ENCODE measurements at places on chromosomes 5 and 9. TPM values are rescaled to one million over a fixed set of nuclear protein-coding genes. Genes with fewer than 3 reads are reported as not detected.

- no peak for DNase-seq
These were observed 970.2 kb upstream of the TYRP1 start for GRCh38 chr9:11722957-11723356.

The RFX3 gene
- total RNA-seq, result 39.1 TPM

GRCh38 chr5:17738446-17738845 lies 104.2 kb downstream of the TAF11L14 start:
- no peak for DNase-seq

DNA sequence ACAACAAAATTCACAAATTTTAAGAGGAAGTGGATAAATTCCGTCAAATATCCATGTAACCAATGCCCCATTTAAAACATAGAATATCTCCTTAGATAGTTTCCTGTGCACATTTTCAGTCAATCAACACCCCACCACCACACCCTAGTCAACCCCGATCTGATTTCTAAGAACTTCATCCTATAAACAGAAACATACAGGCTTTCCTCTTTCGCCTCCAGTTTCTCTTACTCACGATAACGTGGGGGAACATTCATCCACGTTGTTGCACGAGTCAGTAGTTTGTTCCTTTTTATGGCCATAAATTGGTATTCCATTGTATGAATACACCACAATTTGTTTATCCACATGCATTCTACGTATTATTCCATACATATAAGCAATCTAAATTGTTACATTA lies 35.6 kb upstream of the TRIO start:
- no peak for DNase-seq

GRCh38 chr9:3288686-3289085 lies 237.1 kb downstream of the RFX3 start:
- DNase-seq, result no peak

GRCh38 chr9:123400926-123401503 lies 45.0 kb downstream of the CRB2 start:
- DNase-seq, result no peak

The ZNF883 gene
- 0.33 TPM for total RNA-seq

GRCh38 chr5:9502050-9502834 lies 43.6 kb downstream of the SEMA5A start:
- no peak for DNase-seq

The AJM1 gene
- 1.6 TPM for total RNA-seq

DNA sequence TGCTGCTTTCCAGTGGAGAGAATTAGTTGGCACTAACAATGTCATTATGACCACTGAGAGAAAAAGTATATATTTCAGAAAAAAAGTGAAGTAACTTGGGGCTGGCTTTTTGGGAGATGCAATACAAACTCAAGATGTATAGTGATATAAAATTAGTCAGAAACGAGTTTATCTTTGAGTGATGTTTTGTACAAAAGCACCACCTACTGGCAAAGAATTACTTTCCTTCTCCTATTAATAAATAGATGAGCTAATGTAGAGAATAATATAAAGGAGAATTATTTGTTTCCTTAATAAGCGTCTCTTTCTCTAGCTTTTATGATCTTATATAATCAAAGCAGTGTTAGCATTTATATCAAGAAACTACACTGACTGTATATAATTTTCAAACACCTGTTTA lies 158.8 kb downstream of the MEF2C start:
- no peak for DNase-seq

DNA sequence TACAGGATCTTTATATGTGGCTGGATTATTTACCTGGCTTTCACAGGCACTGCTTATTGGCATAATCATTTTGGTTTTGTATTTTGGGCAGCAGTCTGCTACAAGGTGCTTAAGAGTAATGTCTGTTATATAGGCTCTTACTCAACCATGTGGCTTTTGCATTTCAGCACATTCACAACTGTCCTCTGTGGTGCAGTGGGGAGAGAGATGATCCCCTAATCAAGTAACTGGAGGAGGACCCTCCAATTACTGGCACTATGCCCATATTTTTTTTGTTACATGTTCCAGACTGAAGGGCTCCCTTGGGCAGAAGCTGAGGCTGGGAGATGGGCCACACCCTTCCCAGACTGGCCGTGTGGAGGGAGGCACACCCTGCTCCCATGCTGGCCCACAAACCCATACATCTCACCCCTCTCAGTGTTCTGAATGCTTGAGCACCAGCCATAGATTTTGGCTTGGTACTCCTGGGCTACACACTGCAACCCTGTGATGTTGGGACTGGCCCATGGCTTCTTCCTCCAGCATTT lies 173.5 kb downstream of the FAM174A start:
- no peak for DNase-seq

The BTNL3 gene
- total RNA-seq, result not detected

DNA sequence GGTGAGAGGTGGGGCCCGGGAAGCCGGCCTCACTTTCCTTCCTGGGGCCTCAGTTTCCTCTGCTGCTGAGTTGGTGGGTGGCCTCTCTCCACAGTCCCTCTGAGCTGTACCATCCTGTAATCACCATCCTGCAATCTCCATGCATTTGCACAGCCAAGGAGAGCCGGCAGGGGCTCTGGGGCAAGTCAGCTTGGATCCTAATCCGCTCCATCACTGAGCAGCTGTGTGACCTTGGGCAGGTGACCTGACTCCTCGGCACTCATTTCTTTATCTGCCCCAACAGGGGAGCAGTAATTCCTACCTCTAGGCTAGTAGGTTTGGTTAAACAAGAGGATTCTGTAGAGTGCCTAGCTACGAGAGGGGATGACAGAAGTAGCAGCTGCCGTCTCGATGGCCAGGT lies 88.2 kb upstream of the ZNF618 start:
- no peak for DNase-seq

GRCh38 chr9:123368023-123368422 lies 12.0 kb downstream of the CRB2 start:
- no peak for DNase-seq

DNA sequence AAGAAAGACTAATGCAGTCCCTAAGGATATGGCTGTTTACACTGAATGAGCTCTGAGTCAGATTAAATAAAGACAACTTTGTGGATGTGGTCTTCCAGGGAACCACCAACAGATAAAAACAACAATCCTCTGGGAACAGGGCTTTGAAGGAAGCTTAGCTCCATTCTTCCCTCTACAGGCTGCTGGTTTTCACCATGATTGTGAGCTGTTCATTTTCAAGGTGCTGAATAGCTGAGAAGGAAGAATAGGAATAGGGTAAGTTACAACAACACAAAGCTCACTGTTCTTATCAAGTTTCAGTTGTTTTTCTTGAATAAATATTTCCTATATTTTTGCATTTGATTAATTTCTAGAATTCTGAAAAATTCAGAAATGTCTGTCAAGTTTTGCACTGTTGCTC lies 25.9 kb upstream of the PTAR1 start:
- no peak for DNase-seq

The ACOT12 gene
- not detected for total RNA-seq

DNA sequence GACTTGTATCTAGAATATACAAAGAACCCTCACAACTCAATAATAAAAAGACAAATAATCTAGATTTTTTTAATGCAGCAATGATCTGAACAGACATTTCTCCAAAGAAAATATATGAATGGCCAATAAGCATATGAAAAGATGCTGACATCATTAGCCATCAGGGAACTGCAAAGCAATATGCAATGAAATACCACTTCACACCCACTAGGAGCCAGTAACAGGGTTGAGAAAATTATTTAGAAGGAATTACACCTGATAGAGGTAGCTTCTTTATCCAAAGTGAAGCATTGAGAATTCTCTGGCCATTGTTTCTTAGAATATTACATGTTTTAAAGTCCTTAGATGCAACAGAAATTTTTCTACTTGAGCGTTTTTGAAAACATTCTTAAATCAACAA lies 316.9 kb downstream of the KCNN2 start:
- DNase-seq, result no peak

- no peak for DNase-seq
These were observed 159.1 kb upstream of the IRX2 start for GRCh38 chr5:2910401-2911175.

GRCh38 chr5:173882632-173883031 lies 5.5 kb upstream of the CPEB4 start:
- DNase-seq, result no peak

The COX7C gene
- 584 TPM for total RNA-seq

DNA sequence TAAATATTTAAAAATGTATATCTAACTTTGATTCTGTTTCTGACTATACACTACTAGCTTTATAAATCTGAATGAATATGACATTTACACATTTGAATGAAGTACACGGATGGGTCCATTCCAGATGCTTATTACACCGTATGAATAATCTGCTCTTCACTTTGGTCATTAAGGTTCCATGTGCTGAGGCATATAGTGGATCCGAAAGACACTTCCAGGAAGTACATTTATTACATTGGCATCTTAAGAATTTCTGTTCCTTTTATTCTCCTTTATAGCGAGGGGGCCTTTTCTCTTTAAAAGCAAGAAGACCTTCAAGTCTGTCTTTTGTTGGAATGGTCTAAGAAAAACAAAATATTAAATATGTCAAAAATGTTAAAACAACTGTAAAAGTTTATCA lies 147.6 kb downstream of the AUH start:
- DNase-seq, result no peak

GRCh38 chr5:43401827-43402226 lies 10.4 kb downstream of the CCL28 start:
- no peak for DNase-seq

The MARCOL gene
- not detected for total RNA-seq

The PSIP1 gene
- total RNA-seq, result 56.8 TPM

DNA sequence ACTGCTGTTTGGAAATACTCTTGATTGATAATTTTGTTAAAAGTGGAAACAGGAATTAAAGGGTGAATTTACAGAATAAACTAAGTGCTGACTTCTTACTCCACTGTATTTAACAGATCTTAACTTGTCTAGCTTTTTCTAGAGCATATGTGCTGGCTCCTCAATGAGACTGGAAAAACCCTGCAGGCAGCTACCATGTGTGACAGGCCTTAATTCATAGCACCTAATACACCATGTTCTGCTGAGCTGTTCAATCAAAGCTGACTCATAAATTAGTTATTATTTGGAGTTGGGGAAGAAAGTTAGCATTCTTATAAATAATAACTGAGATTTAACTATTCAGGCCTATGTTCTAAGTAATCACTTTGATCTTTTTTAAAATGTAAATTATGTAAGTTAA lies 29.4 kb downstream of the CTNNAL1 start:
- DNase-seq, result no peak

The ARL10 gene
- 14.3 TPM for total RNA-seq

DNA sequence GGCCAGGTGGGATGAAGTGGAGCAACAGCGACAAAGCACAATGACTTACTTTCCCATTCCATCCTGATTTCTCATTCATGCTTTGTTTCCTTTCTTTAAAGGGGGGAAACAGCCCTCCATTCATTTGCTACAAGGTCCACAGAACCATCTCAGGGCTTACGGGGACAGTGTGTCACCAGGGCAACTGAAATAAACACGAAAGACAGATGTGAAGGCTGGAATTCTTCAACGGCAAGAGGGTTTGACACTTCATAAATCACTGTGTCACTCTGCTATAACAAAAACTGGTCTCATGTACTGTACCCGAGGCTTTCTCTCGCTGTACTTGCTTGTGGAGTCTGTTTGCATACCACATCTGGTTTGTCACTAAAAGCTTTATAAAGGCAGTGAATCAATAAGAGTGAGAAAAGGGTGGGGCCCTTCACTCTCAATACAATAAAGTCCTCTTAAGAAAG lies 150.8 kb downstream of the EFNA5 start:
- DNase-seq, result no peak

- DNase-seq, result no peak
These were observed 3.1 kb upstream of the GNPDA1 start for GRCh38 chr5:142015781-142016533.

DNA sequence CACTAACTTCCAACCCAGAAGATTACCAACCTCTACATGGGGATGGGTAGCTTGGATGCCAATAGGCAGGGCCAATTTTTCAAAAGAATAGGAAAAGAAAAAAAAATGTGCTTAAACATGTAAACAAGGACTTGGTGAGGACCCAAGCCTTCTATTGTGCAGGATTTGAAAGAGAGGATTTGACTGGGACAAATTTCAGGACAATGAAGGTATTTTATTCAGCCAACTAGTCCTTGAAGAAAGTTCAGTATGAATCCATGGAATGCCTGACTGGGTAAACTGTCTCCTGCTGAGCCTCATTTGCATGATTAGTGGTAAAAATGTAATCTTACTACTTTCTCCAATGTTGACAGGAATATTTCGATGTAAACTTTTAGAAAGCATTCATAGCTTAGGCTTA lies 192.5 kb upstream of the RORB start:
- no peak for DNase-seq

The MIER3 gene
- 23.5 TPM for total RNA-seq

The SH2D3C gene
- 51.8 TPM for total RNA-seq

- DNase-seq, result no peak
These were observed 241.2 kb downstream of the PIK3R1 start for GRCh38 chr5:68456756-68457217.

DNA sequence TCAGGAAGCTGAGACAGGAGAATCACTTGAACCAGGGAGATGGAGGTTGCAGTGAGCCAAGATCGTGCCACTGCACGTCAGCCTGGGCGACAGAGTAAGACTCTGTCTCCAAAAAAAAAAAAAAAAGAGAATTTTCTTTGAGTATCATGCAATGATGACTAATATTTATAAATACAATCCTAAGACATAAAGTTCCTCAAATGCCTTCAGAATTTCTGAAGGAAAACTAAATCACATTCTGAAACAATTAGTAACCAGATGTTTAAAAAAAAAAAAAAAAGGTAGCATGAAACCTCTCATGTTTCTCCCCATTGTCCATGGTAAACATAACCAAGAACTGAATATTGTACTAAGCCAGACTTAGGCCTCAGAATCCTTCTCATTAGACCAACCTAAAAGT lies 23.1 kb downstream of the MLLT3 start:
- DNase-seq, result no peak

DNA sequence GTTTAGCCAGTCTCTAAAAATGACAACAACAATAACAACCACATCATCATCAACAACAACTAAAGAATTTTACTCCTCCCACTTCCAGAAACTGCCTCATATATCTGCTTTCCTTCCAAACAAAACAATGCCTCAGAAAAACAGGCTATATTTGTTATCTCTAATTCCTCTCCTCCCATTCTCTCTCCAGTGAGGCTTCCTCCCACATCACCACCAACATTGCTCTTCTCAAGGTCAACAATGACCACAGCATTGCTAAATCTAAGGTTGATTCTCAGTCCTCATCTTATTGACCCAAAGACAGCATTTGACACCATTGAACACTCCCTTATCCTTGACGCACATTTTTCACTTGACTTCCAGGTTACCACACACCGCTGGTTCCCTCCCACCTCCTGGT lies 38.1 kb upstream of the PRUNE2 start:
- no peak for DNase-seq

DNA sequence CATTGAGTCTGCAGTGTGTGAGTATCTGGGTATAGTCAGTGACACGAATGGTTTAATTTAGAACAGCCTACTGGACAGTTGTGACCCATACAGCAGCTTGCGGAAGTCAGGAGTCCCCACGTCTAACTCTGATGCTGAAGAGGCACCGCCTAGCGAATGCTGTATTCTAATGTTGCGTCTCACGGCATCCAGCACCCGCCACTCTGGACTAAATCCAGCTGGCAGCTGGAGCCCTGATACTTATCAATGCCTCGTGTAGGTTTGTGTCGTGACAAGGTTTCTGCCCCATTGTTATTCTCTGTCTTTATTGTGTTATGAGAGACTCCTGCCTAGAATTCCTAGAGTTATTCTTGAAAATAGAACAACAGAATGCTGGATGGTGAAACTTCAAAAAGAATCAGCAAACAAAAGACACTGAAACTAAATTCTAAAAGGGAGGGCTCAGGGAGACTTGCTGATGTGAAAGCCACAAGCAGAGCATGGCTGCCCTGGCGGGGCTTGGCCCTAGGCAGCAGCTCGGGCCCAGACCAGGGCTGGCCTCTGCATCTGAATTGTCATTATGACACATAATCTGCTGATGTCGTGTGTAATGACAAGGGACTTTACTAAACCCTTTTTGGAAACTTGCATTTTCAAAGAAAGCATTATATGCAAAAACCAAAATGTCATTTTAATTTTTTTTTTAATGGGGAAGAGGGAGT lies 123.5 kb upstream of the ICE1 start:
- no peak for DNase-seq
